ENCODE measurements at places on chromosomes 6 and 20.

GRCh38 chr6:159259441-159260125 is 90.4 kb downstream of the FNDC1 start:
- no peak overlapping the region for H3K4me3 ChIP-seq
- peaks cover 2% of the 10 kb centered on the region for H3K27me3 ChIP-seq
- H3K27ac ChIP-seq = no peak overlapping the region
- DNase-seq = no peak
- no peaks in the 10 kb centered on the region for H3K4me1 ChIP-seq
- H3K36me3 ChIP-seq = no peaks in the 10 kb centered on the region

GRCh38 chr6:100876251-100876650 is 4.9 kb downstream of the ASCC3 start:
- H3K4me3 ChIP-seq = no peak overlapping the region
- DNase-seq = no peak
- no peaks in the 10 kb centered on the region for H3K27me3 ChIP-seq
- H3K36me3 ChIP-seq = peaks cover 60% of the 10 kb centered on the region

- no peak overlapping the region for H3K27ac ChIP-seq
- H3K4me3 ChIP-seq = no peak overlapping the region
- no peaks in the 10 kb centered on the region for H3K4me1 ChIP-seq
- no peak for DNase-seq
These were observed 220.8 kb downstream of the OGFRL1 start for GRCh38 chr6:71509191-71510005.

- H3K4me3 ChIP-seq = no peak overlapping the region
- no peak for DNase-seq
- no peaks in the 10 kb centered on the region for H3K36me3 ChIP-seq
- no peaks in the 10 kb centered on the region for H3K27me3 ChIP-seq
- H3K4me1 ChIP-seq = peaks cover 2% of the 10 kb centered on the region
These were observed 236.4 kb downstream of the FOXA2 start for GRCh38 chr20:22348010-22348409.

DNA sequence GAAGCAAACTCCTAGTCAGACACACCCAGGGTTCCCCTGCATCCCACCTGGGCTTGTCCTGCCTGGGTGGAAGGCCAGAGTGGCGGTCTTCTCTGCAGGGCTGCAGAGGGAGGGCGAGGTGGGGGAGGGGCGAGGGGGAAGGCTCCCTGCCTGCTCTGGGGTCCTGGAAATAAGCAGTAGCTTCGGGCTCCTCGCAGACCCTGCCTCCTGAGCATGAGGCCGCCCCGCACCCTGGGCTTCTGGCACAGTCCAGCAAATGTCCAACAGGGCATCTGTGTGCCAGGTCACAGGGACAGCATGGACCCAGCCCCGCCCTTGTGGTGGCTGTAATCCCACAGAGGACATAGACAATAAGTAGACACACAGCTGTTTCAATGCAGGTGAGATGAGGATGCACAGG is 193.8 kb downstream of the TAF4 start:
- no peaks in the 10 kb centered on the region for H3K4me1 ChIP-seq
- no peaks in the 10 kb centered on the region for H3K36me3 ChIP-seq
- no peak for DNase-seq

- no peaks in the 10 kb centered on the region for H3K27me3 ChIP-seq
- peaks cover 14% of the 10 kb centered on the region for H3K36me3 ChIP-seq
- no peaks in the 10 kb centered on the region for H3K4me1 ChIP-seq
- H3K4me3 ChIP-seq = no peak overlapping the region
These were observed 13.3 kb upstream of the DNAJC5 start for GRCh38 chr20:63881451-63882226.

GRCh38 chr6:104532462-104532861 is 327.3 kb downstream of the HACE1 start:
- H3K36me3 ChIP-seq = no peaks in the 10 kb centered on the region
- H3K4me1 ChIP-seq = no peaks in the 10 kb centered on the region
- no peak overlapping the region for H3K4me3 ChIP-seq
- no peak overlapping the region for H3K27ac ChIP-seq
- H3K27me3 ChIP-seq = peaks cover 3% of the 10 kb centered on the region
- DNase-seq = no peak

DNA sequence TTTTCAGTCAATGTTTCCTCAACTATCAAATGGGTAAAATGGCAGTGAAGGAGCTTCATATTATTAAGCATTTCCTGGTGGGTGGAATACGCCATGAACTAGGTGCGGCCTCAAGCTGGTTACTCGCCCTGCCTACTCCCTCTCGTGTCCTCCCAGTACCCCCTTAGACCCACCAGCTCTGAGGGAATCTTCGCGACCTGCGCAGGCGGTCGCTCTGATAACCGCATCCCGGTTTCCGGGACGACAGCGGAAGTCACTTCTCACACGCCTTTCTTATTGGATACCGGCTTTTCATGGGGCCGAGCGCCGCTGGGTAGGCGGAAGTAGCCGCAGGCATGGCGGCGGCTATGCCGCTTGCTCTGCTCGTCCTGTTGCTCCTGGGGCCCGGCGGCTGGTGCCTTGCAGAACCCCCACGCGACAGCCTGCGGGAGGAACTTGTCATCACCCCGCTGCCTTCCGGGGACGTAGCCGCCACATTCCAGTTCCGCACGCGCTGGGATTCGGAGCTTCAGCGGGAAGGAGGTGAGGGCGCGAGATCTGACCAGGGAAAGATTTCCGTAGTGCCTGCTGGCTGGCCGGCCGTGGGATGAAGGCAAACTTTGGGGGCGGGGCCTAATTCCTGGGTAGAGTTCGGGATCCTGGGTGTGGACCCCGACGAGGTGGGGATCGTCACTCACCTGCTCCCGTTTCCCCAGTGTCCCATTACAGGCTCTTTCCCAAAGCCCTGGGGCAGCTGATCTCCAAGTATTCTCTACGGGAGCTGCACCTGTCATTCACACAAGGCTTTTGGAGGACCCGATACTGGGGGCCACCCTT is at the start of gene PIGT:
PIGT (plus strand) TSS at position 320 of the 816 bp plus-strand sequence; CDS start at position 336, 16 bp downstream.
- H3K36me3 ChIP-seq = peaks cover 28% of the 10 kb centered on the region
- DNase-seq = peak; percentile 86
- peak within 1 kb of the TSS; percentile 91 for H3K27ac ChIP-seq
- peaks cover 31% of the 10 kb centered on the region for H3K4me1 ChIP-seq

- peaks cover 3% of the 10 kb centered on the region for H3K27me3 ChIP-seq
- no peak overlapping the region for H3K27ac ChIP-seq
- H3K36me3 ChIP-seq = no peaks in the 10 kb centered on the region
- no peak overlapping the region for H3K4me3 ChIP-seq
These were observed 270.0 kb upstream of the CDYL start for GRCh38 chr6:4506223-4506622.

DNA sequence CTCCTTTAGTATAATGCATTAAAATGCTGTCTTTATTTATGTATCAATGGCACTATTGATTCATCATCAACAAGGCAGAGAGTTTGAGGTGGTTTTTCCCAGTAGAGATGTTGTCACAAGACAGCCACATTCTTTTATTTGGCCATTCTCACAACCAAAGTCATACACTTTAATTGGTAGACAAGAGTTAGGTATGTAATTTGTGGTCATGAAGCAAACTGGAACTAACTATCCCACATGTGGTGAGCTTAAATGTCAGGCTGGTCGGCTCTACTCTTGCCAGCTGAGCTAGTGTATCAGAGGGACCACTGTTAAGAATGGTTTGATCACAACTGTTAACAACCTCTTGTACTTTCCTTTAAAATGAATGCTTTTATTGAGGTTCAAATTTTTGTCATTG is 714.6 kb downstream of the CD109 start:
- no peak overlapping the region for H3K27ac ChIP-seq
- H3K27me3 ChIP-seq = no peaks in the 10 kb centered on the region
- H3K36me3 ChIP-seq = no peaks in the 10 kb centered on the region
- no peak for DNase-seq
- H3K4me3 ChIP-seq = no peak overlapping the region
- H3K4me1 ChIP-seq = no peaks in the 10 kb centered on the region

DNA sequence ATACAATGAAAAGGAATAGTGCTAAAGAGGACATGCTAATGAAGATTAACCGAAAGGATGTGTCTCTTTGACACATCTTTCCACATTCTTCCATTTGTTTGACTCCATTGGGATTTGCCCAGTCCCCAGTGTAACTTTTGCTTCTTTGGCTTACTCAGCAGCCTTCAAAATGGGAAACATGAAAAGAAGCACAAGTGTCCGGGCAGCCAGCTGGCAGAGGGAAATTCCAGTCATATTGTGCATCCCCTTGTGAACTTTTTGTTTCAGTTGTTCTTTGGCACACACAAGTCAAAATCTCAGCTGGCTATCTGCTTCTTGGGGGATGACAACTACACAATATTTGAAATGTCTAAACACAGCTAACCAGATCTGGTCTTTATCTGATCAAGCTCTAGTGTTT is 157.4 kb downstream of the OGFRL1 start:
- no peak for DNase-seq
- no peak overlapping the region for H3K27ac ChIP-seq
- no peaks in the 10 kb centered on the region for H3K27me3 ChIP-seq
- no peaks in the 10 kb centered on the region for H3K36me3 ChIP-seq

GRCh38 chr6:24051942-24052589 is 73.9 kb upstream of the NRSN1 start:
- no peak overlapping the region for H3K27ac ChIP-seq
- H3K4me1 ChIP-seq = no peaks in the 10 kb centered on the region
- H3K27me3 ChIP-seq = no peaks in the 10 kb centered on the region

- H3K27ac ChIP-seq = no peak overlapping the region
- peaks cover 3% of the 10 kb centered on the region for H3K4me1 ChIP-seq
- H3K27me3 ChIP-seq = peaks cover 19% of the 10 kb centered on the region
- no peaks in the 10 kb centered on the region for H3K36me3 ChIP-seq
These were observed 512.7 kb upstream of the ZNF337 start for GRCh38 chr20:26209171-26209941.

DNA sequence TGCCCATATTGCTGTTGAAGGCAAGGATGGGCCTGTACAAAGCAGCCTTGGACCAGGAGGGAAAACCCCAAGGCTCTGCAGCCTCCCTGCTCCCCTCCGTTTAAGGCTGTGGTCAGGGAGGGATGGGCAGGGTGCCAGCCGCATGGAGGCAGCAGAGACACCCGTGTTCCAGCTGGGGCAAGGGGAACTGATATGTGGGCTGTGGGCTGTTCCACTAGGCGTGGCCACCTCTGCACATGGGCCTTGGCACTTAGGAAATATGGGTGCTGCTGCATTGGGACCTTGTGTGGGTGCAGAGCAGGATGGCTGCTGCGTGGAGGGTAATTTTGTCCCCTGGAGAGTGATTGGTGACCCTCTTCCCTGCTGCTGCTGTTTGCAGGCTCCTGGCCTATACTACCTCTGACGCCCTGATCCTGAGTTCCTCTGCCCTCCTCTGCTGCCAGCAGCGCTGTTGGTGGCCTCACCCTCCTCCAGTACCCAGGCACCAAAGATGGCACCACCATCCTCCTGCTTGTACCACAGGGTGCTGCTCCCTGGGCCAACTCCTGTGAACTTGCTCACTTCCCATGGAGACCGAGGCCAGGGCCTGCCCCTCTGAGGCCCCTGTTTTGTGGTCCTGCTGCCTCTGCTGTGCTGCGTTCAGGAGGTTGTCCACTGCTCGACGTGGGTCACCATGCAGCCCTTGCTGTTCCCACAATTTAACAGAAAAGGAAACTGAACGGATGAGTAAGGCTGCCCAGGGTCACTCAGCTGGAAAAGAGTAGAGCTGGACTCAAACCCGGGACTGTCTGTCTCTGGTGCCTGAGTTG is 35.3 kb downstream of the PANK2 start:
- no peak overlapping the region for H3K4me3 ChIP-seq
- H3K27ac ChIP-seq = no peak overlapping the region
- no peaks in the 10 kb centered on the region for H3K27me3 ChIP-seq
- DNase-seq = no peak
- peaks cover 55% of the 10 kb centered on the region for H3K36me3 ChIP-seq

GRCh38 chr6:131357501-131357900 is 215.5 kb upstream of the ARG1 start:
- no peak for DNase-seq
- H3K4me1 ChIP-seq = peaks cover 5% of the 10 kb centered on the region

DNA sequence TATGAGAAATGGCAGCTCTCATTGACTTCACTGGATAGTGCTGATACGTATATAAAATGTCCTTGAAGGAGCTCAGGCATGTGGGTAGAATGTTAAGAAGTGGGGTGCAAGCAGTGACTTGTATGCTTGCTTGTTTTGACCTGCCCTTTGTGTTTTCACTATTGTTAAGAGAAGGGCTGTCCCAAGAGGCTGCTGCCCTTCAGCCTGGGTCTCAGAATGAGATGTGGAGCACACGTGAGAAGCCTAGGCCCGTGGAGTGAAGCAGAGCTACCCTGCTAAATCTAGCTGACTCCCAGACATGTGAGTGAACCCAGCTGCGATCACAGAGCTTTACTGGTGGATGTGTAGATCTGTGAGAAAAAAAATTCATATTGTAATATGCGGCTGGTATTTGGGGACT is 305.3 kb upstream of the RGS17 start:
- no peak overlapping the region for H3K27ac ChIP-seq
- no peaks in the 10 kb centered on the region for H3K36me3 ChIP-seq
- no peaks in the 10 kb centered on the region for H3K27me3 ChIP-seq
- H3K4me1 ChIP-seq = no peaks in the 10 kb centered on the region

GRCh38 chr6:98830146-98830545 is 4.2 kb upstream of the POU3F2 start:
- H3K27ac ChIP-seq = no peak overlapping the region
- peaks cover 83% of the 10 kb centered on the region for H3K27me3 ChIP-seq
- no peak overlapping the region for H3K4me3 ChIP-seq
- H3K36me3 ChIP-seq = no peaks in the 10 kb centered on the region
- no peak for DNase-seq

Measured in activated T-helper 2 cell treated with anti-CD3 and anti-CD28 coated beads, Interferon-gamma antibody, Interleukin-2, Interleukin-4, amounts not matched to agents 10 μg/mL and 5 μg/mL and 100 μg/mL, durations not matched to agents 14 hours and 24 hours and 36 hours (primary cell).